ENCODE measurements at places on chromosomes 16 and 17. TPM values are rescaled to one million over a fixed set of nuclear protein-coding genes. Genes with fewer than 3 reads are reported as not detected.

The SMIM36 gene
- not detected for total RNA-seq

GRCh38 chr17:60333628-60334031 is 58.3 kb downstream of the USP32 start:
- DNase-seq, result no peak
- H3K4me3 ChIP-seq, result no peak overlapping the region
- H3K27ac ChIP-seq, result no peak overlapping the region
- H3K36me3 ChIP-seq, result no peaks in the 10 kb centered on the region

GRCh38 chr17:61260071-61260797 is 139.4 kb upstream of the TBX2 start:
- peaks cover 13% of the 10 kb centered on the region for H3K4me1 ChIP-seq
- peak overlapping the region; percentile 31 for H3K4me3 ChIP-seq
- no peak for DNase-seq
- peak overlapping the region; percentile 82 for H3K27ac ChIP-seq

The ACD gene
- total RNA-seq, result 15.7 TPM

DNA sequence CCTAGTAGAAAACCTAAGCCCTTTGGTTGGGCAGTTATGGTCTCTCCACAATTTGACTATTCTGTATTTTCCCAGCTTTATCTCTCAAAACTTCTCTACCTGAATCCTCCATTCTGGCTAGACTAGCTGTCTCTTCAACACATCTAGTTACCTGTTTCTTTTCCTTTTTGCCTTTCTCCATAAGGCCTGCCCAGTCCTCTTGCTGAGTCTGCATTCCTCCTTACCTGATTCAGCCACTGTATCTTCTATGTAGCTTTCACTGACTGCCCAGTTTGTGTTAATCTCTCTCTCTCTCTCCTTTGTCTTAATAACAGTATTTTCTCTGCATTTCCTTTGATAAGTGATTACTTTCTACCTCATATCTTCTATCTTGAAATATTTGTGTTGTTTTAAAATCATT is 2.1 kb upstream of the EVI2A start:
- H3K36me3 ChIP-seq, result no peaks in the 10 kb centered on the region
- H3K27me3 ChIP-seq, result no peaks in the 10 kb centered on the region
- no peaks in the 10 kb centered on the region for H3K4me1 ChIP-seq
- H3K4me3 ChIP-seq, result no peak overlapping the region
- H3K27ac ChIP-seq, result no peak overlapping the region

The ARHGDIG gene
- 3.1 TPM for total RNA-seq
